Activated gamma-delta T cell (primary cell): ENCODE measurements at places on chromosomes 12 and 14.

GRCh38 chr14:94180655-94181271, 6.6 kb downstream of the PPP4R4 start:
- no peak for DNase-seq

DNA sequence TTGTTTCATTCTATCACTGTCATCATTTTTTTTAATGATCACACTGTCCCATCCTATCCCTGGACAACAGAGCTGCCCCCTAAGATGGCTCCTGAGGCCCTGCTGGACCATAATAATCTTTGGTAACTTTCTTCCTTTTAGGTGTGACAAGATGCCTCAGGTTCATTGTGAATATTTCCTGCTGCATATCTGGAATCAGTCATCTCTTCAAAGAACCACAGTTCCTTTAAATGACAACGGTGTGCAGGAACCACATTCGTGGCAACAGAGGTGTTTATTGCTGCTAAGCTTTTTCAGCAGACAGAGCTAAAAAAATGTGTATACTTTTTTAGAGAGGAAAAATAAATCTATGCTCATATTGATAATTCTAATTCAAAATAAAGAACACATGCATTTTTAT, 312.9 kb downstream of the MED13L start:
- DNase-seq = no peak

DNA sequence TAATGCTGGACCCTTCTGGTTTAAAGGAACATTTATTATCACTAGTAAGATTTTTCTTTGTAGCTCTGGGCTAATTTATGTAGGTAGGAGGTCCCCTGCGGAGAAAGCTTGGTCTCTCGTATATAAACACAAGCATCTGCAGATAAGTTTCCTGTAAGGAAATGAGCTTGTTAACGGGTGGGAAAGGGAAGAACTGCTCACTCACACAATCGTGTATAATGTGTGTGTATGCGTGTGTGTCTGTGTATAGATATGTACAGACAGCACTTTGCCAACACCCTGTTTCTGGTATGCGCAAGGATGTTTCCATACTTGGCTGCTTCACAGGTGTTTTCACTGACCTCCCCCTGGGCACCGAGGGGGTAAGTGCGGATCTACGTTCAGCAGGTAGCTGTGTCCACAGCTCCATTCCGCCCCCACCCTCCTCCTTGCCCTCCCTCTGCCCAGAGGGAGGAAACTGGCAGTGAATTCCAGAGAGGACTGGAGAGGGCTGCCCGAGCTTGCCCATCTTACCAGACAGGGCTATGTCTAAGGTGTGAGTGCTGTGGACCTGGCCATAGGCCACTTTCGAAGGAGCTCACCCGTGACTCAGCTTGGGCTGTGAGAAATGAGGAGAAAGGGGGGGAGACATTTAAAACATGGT, 65.2 kb downstream of the NINJ2 start:
- DNase-seq = no peak

DNA sequence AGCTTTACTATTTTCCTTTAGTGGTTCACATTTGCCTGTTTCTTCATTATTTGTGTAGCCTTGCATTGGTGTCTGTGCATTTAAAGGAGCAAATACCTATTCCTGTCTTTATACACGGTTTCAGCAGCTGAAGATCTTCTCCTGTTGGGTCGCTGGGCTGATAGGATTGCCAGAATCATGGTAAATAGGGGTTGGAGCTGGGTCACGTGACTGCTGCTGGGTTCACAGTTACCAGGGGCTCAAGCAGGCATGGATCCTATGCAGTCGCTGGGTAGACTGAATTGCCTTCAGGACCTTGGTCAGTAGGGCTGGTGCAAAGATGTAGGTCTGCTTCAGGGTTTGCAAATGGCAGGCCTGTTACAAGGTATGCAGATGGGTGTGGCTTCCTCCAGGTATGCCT, 398.4 kb downstream of the RPS29 start:
- DNase-seq = no peak

- DNase-seq = no peak
Observed at GRCh38 chr12:113889076-113889475, 77.0 kb downstream of the RBM19 start.

DNA sequence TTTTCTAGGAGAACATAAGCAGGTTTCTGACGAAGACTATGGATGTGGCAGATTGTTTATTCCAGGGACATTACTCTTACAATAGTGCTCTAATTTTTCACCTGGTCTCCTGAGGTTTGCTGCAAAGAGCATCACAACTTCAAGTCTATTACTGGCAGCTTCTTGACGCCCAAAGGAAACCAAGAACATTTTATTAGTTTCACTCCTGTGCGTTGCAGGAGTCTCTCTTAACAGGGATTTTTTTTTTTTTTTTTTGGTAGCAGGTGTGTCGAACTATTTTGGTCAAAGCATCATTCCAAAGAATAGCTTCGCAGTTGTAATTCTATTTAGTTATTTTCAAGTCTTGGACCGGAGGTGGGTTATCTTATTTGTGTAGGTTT, 1.2 kb downstream of the ANO4 start:
- DNase-seq = no peak

- DNase-seq = no peak
Observed at GRCh38 chr12:132056951-132057350, 87.2 kb downstream of the DDX51 start.

DNA sequence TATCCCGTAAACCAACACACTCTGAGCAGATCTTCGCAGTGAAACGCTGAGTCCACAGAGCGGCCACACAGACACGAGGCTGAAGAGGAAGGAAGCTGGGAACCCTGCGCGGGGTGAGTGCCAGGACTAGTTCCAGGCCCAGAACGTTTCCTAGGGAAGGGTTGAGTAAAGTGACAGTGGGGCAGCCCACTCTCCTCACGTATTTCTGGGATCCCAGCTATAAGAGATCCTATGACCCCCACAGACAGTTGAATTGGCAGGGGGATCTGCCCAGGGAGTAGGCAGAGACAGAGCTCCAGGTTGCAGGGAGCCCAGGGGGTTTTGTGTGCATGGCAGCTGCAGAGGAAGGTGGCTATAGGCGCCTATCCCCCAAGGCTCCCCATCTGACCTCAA, 51.1 kb downstream of the GTF2A1 start:
- no peak for DNase-seq

DNA sequence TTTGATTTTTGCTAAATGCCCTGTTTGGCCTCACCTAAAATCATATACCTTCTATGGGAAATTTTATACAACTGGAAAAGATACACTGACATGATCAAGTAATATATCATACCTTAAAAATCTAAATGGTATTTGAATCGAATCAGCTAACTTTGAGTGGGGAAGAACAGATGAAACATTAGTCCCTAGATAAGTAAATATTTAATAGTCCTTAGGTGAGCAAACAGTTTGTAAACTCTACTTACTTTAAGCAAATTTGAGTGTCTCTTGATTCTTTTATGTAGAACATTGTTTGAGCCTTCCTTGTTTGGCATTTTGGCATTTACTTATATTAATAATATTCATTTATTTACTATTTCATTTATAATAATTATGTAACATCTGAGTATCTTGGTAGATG, 195.7 kb upstream of the GARIN2 start:
- no peak for DNase-seq

DNA sequence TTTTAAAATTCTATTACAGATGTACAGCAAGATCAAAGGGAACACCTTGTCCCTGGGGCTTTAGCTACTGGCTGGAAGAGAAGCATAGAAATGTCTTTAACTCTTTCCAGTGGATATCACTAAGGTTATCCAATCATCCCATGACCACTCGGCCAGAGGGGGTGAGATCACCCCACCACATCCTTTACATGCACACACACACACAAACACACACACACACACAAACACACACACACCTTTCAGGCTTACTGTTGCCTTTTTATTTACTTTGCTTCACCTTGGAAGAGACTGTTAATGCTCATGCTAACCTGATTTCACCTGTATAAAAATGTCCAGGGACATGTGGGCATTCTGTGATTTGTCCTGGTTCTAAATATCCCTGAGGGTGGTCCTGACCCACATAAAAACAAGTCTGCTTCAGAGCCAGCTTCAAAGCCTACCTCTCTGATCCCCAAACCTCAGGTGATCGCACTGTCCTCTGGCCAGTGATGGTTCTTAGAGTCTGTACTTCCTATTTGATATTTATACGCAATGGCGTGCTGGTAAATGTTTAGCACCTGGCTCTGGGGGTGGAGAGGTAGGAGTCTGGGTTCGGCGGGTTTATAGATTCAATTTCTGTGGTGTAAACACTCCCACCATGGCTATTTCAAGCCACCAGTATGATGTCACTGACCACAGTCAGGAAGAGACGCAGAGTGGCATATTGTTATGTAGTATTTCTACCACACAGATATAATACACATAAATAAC, 166.1 kb upstream of the EEA1 start:
- DNase-seq = no peak

DNA sequence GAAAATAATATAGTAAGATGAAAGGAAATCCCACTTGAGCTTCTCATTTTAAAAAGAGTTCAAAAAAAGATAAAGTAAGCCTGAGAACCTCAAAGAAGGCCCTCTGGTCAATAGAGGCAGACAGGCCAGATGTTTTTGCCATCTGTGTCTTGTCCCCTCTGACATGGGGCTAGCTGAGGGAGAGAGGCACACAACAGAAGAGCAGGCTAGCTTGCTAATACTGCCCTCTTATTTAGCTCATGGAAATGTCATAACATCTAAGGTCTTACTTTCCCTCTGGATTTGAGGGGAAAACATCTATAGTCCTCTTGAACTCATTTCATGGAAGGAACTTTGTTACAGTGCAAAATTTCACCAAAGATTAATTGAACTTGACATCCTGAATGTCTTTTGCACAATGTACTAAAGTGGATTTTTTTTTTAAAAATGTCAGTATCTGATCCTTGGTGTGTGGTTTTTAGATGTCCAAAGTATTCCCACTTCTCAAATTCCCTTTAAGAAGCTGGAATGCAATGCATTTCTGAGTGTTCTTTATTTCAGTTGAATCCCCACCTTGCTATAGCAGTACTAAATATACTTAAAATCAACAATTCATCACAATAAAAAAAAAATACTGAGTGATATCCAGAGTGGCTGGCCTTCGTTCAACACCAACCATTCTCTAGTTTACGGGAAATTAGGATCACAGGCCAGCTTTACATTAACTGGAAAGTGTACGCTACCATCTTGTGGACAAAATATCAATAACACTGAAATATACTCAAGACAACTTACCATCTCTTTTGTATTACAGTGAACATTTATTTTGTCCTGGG, 176.7 kb downstream of the PAH start:
- no peak for DNase-seq

GRCh38 chr14:85416771-85417170, 113.2 kb upstream of the FLRT2 start:
- no peak for DNase-seq

DNA sequence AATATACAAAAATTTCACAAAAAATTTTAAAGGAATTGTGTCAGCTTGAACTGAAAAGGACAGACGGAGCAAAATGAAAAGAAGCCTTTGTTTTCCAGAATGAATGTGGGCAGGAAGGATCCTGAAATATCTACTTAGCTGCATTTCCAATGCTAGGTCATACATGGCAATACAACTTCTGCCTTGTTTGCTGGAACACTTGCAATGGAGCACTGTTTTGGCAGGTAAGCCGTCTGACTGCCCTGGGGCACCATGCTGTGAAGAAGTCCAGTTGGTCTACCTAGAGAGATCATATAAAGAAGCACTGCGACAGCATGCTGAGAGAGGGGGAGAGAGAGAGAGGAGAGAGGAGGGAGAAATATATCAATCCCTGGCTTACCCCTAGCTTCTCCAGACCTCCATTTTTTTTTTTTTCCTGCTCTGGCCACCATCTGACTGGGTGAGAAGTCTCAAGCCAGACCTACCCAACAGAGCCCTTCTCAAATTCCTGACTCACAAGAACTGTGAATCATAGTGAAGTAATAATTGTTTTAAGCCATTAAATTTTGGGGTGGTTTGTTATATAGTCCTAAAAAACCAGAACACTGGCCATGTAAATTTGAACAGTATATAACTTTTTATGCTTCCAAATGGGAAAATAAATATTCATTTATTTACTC, 97.1 kb upstream of the PRICKLE1 start:
- no peak for DNase-seq

GRCh38 chr12:666766-667308, 3.6 kb upstream of the NINJ2 start:
- no peak for DNase-seq

DNA sequence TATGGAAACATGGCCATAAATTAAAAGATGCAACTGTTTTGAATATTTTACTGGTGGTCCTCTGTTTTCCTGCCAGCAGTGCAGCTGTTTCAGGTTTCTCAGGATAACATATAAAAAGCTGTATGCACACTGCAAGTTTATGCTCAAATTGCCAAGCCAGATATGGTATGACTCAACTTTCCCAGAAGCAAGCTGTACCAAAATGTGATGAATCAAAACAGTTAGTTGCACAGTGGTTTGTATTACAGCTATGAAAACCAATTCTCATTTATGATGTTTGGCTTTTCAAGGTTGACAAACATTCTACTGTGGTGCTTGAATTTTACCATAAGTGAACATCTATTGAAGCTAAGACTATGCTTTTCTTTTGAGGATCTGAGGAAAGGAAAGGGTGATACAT, 15.5 kb downstream of the TRMT5 start:
- DNase-seq = no peak

DNA sequence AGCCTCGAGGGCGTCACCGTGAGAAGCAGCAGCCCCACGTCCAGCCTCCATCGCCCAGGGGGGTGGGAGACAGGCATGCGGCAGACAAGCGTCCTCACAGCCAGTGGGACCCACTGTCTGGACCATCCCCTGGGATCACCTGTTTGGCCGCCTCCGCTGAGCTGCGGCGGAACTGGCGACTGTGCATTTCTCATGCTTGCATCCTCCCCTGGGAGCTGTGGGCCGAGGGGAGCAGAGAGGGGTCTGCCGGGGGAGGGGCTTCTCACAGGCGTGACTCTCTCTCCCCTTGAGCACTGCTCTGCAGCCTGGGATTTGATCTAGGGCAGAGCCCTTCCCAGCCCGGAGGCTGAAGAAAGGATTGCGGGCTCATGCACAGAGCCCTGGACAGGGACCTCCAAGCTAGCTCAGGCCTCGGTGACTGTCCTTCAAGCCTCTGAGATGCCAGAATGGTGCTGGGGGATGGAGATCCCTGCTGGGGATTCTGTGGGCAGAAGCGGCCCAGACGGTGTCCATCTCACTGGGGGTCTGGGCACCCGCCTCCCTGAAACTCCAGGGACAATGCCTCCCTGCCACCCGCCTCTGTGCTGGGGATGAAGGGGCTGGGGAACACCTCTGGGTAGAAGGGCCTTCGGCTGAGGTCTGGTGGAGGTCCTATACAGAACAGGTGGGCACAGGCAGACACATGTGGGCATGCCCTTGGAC, 61.1 kb downstream of the PRIMA1 start:
- DNase-seq = no peak

- DNase-seq = no peak
Observed at GRCh38 chr14:89164168-89165073, 252.6 kb downstream of the FOXN3 start.

GRCh38 chr12:68237078-68237477, 11.5 kb upstream of the IL26 start:
- DNase-seq = no peak

DNA sequence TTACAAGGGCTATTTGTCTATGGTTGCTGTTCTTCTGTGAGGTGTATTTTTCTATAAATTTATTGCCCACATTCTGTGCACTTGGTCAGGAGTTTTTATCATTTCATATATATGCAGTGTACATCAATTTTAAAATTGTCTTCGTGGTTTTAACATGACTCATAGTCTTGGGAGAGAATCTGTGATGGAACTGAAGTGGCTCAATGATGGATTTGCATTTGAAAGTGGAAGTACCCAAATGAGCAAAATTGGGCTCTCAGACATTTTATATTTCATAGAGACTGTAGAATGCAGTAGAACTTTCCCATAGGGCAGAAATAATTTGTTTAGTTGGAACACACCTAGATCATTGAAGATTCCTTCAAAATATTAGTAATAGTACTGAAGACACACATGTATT, 1.9 kb upstream of the SCFD1 start:
- no peak for DNase-seq
